ENCODE measurements at places on chromosomes 7 and 10.

- DNase-seq = no peak
These were observed 83.7 kb downstream of the KIF20B start for GRCh38 chr10:89785095-89785494.

GRCh38 chr7:7146837-7147236, 35.5 kb upstream of the C1GALT1 start:
- DNase-seq = peak; percentile 11

GRCh38 chr7:27302590-27302989, 60.0 kb downstream of the EVX1 start:
- DNase-seq = no peak

DNA sequence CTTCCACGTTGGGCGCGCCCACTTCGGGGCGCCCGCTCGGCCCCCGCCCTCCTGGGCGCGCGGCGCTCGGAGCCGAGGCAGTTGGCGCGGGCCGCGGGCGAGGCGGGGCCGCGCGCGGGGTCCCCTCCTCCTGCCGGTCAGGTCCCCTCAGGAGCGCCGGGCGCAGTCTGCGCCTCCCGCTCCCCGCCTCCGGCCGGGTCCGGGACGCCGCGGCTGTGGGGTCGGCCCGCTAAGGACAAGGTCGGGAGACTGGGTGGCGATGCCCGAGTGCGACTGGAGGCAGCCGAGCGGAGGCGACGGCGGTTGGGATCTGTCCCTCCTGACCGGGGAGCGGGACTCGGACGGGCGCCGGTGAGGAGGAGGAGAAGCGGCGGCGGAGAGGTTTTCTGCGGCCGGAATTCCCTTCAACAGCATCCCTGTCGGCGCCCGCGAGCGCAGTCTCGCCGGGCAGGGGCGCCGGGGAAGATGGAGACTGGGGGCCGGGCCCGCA, at the start of gene ATRNL1:
Gene ATRNL1 (plus strand): TSS at position 80 of the 490 bp plus-strand sequence. CDS start 386 bp downstream, at position 466.
- no peak for DNase-seq

DNA sequence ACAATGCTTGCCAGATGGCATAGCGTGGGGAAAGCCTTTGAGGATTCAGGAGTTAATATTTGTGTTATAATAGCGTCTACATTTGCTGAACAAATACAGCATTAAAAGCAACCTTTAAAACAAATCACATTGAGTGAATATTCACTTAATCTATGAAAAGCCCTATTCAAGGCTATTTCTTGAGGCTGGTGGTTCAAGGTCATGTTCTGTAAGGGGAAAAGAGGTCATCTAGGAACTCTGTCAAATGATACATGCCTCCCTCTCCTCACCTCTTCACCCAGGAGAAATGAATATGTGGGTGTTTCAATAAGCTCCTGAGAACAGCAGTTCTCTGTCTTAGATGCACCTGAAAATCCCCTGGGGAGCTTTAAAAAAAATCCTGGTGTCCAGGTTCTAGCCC, 303.0 kb downstream of the ELMO1 start:
- DNase-seq = no peak

- DNase-seq = no peak
These were observed 142.2 kb downstream of the ATXN7L1 start for GRCh38 chr7:105734233-105734632.

DNA sequence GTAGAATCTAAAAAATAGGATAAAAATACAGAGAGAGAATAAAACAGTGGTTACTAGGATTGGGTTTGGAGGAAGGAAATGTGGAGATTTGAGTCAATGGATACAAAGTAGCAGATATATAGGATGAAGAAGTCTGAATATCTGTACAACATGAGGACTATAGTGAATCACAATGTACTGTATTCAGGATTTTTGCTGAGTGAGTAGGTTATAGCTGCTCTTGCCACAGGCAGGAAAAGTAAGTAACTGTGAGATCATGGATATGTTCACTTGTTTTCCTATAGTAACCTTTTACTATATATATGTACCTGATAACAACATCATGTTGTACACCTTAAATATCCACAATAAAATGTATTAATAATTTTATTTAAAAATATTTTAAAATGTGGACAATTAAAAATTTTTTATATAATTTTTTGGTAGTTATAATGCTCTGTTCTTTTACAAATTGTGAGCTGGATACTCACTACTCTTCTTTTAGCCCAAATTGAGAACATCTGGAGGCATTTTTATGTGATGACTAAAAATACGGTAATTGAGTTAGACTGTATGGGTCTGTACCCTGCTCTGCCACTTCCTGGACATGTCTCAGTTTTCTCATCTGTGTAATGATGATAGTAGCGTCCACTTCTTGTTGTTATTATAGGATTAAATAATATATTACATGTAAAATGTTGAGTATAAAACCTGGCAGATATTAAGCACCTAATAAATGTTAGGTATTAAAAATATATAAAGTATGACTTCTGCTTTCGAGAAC, 439.1 kb downstream of the AUTS2 start:
- no peak for DNase-seq

GRCh38 chr7:152014722-152015121, 10.8 kb upstream of the GALNT11 start:
- DNase-seq = no peak

- no peak for DNase-seq
These were observed 628.6 kb downstream of the PHTF2 start for GRCh38 chr7:78427209-78427608.

DNA sequence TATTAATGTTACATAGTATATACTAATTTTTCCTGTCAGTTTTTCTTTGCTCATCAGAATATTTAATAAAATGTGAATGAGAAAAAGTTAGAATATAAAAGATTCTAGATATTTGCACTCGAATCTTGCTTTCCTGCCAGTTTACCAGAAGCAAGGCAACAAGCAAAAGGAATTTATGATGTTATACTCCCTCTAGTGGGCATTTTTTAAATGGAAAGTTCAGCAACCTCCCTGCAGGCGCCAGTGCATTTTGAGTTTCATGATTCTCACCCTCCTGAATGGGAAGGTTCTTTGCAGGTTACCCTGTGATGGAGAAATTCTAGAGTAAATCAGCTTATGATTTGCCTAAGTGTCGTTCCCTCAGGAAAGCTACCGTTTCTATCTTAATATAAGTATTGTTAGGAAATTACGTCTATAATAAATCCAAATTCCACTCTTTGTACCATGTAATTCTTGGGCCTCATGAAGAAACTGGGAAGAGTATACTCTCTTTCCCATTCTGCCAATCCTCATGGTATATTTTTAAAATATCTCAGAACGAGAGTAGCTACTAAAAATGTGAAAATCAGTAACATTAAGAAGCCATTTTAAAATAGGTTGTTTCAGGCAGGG, 350.0 kb downstream of the CRPPA start:
- peak; percentile 31 for DNase-seq

- DNase-seq = peak; percentile 63
These were observed 866 bp downstream of the CNOT4 start for GRCh38 chr7:135508883-135509588.
